ENCODE measurements at places on chromosomes 2 and 18. TPM values are rescaled to one million over a fixed set of nuclear protein-coding genes. Genes with fewer than 3 reads are reported as not detected.

The UGT1A3 gene
- not detected for total RNA-seq

The SP5 gene
- 0.09 TPM for total RNA-seq

The IL36A gene
- 0.23 TPM for total RNA-seq

The CD207 gene
- total RNA-seq = not detected

The ANKRD44 gene
- total RNA-seq = 130 TPM

The IL1F10 gene
- total RNA-seq = not detected

The ZRANB3 gene
- total RNA-seq = 6.8 TPM

The MOCOS gene
- total RNA-seq = 0.57 TPM

The AQP12A gene
- total RNA-seq = not detected

The GPR148 gene
- total RNA-seq = not detected

The FSHR gene
- not detected for total RNA-seq

The SLC9A4 gene
- total RNA-seq = 0.07 TPM

The ICA1L gene
- total RNA-seq = 7.8 TPM

The RAB10 gene
- total RNA-seq = 133 TPM

The GRB14 gene
- not detected for total RNA-seq

The SERPINB2 gene
- total RNA-seq = not detected

Data from activated CD4-positive, alpha-beta T cell treated with anti-CD3 and anti-CD28 coated beads, Interleukin-2, amount 10 ng/mL, durations not matched to agents 24 days and 14 days (primary cell).